Stimulated activated naive CD4-positive, alpha-beta T cell treated with Interleukin-2 at 50 U/mL for 16 hours (primary cell): ENCODE measurements at places on chromosomes 2 and 18.

- DNase-seq = no peak
Observed at GRCh38 chr2:17830053-17831034, 14.1 kb downstream of the MSGN1 start.

- no peak for DNase-seq
Observed at GRCh38 chr2:8847400-8847799, 10.0 kb upstream of the KIDINS220 start.

DNA sequence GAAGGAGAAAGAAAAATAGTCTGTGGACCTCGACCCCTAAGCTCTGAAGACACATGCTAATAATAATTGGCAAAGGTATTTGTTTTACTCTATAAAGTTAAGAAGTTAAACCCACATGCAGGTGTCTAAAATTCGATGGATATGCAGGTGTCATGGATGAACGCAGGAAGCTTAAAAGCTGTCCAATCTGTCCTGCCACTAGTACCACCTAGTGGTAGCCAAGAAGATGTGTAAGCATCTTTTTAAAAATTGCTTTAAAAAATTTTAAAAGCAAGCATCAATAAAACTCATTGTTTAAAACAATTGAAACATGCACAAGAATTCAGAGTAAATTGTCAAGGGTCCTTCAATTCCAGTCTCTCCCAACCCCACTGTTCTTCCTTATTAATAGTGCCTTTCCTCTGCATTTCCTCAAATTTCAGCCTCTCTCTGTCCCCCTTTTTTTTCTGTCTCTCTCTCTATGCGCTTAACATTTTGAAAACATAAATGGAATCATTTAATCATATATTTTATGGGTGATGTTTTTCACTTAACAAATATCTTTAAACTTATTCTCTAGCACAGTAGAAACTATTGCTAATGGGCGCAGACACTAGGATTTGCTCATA is 30.6 kb upstream of the PPP3R1 start:
- DNase-seq = no peak

DNA sequence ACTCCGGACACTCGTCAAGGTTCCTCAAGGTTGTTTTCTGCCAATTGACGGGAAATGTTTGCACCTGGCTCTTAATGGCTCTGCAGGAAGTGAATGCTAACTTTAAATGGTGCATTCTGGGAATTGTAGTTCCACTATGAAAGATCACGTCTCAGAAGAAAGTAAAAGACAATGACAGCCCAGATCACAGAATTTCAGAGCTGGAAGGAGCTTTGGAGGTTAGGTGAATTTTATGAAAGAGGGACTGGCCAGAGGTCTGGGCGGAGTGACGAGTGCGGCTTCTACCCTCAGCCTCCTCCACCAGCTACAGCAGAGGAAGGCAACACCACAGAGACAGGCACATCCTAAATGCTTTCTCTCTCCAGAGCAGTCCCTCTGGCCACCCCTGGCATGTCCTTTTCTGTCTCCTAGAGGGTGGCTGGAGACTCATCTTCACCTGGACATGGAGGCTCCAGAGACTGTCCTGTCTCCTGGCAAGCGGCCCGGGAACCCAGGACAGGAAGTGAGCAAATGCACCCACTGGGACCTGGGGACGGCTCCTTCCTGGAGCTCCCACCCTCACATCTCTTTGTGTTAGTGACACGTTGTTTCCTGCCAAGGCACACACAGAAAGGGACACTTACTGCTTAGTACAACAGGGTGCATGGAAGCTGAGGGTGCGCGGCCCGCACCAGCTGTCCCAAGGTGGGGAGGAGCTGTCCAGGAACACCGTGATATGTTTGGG is 19.4 kb downstream of the THAP4 start:
- DNase-seq = no peak

GRCh38 chr2:29238497-29238896 is 123.3 kb downstream of the CLIP4 start:
- no peak for DNase-seq
